ENCODE measurements at places on chromosomes 4 and X.

DNA sequence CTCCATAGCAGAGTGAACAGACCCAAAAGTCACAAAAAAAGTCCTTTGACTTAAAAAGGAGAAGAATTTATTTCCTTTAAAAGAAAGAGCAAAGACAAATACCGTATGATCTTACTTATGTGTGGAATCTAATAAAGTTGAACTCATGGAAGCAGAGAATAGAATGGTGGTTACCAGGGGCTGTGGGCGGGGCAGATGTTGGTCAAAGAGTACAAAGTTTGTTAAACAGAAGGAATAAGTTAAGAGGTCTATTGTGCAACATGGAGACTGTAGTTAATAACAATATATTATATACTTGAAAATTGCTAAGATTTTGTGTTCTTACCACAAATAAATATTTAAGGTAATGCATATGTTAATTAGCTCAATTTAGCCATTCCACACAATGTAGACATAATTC lies 173.3 kb upstream of the S100G start:
- DNase-seq, result no peak

GRCh38 chrX:10897768-10898167 lies 213.4 kb upstream of the HCCS start:
- no peak for DNase-seq

GRCh38 chr4:100977746-100978397 lies 369.5 kb downstream of the PPP3CA start:
- DNase-seq, result no peak

DNA sequence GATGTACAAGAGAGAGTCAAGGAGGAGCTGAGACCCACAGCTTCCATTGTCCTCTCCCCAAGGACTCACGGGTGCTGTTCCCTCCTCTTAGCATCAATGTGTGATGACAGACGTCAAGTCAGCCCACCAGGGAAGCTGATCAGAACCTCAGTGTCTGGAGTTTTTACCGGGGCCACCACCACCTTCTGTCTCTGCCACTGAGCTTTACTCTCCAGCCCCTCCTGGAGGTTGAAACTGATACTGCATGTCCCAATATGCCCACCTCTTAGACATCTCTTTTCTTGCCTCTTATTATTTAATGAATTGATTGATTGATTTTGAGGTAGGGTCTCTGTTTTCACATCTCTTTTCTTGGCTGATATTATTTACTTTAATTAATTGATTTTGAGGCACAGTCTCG lies 10.3 kb upstream of the AKAP17A start:
- peak; percentile 55 for DNase-seq

DNA sequence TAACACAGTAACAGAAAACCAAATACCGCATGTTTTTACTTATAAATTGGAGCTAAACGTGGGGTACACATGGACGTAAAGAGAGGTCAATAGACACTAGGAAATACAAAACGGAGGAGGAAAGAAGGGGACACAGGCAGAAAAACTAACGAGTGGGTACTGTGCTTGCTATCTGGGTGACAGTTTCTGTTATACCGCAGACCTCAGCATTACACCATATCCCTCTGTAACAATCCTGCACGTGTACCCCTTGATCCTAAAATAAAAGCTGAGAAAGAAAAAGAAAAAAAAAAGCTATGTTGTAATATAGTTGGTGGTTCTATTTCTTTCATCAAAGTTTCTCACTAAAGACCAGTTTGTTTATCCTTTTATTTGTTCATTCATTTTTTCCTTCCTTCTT lies 47.9 kb upstream of the UNC5C start:
- no peak for DNase-seq

All from stimulated activated CD8-positive, alpha-beta memory T cell treated with anti-CD3 and anti-CD28 coated beads, Interleukin-7, amount 100 ng/mL, for 1 hour (primary cell).